ENCODE measurements at places on chromosomes 6 and 20. TPM values are rescaled to one million over a fixed set of nuclear protein-coding genes. Genes with fewer than 3 reads are reported as not detected.

GRCh38 chr6:155646443-155646842 is 190.8 kb upstream of the NOX3 start:
- DNase-seq, result no peak

DNA sequence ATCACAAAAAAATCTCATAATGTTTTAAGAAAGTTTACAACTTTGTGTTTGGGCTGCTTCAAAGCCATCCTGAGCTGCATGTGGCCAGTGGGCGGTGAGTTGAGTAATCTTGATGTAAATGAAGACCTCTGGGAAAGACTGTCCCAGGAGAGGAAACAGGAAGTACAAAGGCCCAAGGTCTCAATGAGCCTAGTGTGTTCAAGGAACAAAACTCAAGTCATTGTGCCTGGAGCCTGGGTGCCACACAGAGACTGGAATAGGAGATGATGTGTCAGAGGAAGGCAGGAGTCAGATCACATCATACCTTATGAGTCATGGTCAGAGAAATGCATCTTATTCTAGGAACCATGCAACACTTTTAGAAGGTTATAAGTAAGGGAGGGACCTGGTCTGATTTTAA is 51.5 kb downstream of the COL19A1 start:
- no peak for DNase-seq

- DNase-seq, result no peak
These were observed 80.2 kb upstream of the RNF217 start for GRCh38 chr6:124881898-124882578.

GRCh38 chr20:47196091-47197081 is 160.1 kb downstream of the ZMYND8 start:
- DNase-seq, result peak; percentile 60

DNA sequence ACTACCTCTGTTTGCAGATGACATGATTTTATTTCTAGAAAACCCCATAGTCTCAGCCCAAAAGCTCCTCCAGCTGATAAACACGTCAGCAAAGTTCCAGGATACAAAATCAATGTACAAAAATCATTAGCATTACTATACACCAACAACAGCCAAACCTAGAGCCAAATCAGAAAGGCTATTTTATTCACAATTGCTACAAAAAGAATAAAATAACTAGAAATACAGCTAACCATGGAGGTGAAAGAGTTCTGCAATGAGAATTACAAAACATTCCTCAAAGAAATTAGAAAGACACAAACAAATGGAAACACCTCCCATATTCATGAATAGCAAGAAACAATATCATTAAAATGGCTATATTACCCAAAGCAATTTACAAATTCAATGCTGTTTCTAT is 65.6 kb upstream of the HTR1E start:
- DNase-seq, result no peak

- DNase-seq, result no peak
These were observed 335.7 kb downstream of the NRN1 start for GRCh38 chr6:5670811-5671561.

LINC00237 gene
- not detected for total RNA-seq

SAPCD1 gene
- total RNA-seq, result not detected

DNA sequence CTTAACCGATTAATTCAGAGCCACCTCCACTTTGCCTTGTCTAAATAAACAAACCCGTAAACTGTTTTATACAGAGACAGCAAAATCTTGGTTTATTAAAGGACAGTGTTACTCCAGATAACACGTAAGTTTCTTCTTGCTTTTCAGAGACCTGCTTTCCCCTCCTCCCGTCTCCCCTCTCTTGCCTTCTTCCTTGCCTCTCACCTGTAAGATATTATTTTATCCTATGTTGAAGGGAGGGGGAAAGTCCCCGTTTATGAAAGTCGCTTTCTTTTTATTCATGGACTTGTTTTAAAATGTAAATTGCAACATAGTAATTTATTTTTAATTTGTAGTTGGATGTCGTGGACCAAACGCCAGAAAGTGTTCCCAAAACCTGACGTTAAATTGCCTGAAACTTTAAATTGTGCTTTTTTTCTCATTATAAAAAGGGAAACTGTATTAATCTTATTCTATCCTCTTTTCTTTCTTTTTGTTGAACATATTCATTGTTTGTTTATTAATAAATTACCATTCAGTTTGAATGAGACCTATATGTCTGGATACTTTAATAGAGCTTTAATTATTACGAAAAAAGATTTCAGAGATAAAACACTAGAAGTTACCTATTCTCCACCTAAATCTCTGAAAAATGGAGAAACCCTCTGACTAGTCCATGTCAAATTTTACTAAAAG is 2.7 kb downstream of the FOXC1 start:
- DNase-seq, result no peak

CNR1 gene
- total RNA-seq, result 0.87 TPM

GRCh38 chr6:6556738-6557503 is 31.6 kb upstream of the LY86 start:
- peak; percentile 48 for DNase-seq

DNAH8 gene
- total RNA-seq, result 0.50 TPM

EFHC1 gene
- 9.1 TPM for total RNA-seq

- peak; percentile 66 for DNase-seq
These were observed 59.5 kb upstream of the RNF144B start for GRCh38 chr6:18327626-18328025.

DNA sequence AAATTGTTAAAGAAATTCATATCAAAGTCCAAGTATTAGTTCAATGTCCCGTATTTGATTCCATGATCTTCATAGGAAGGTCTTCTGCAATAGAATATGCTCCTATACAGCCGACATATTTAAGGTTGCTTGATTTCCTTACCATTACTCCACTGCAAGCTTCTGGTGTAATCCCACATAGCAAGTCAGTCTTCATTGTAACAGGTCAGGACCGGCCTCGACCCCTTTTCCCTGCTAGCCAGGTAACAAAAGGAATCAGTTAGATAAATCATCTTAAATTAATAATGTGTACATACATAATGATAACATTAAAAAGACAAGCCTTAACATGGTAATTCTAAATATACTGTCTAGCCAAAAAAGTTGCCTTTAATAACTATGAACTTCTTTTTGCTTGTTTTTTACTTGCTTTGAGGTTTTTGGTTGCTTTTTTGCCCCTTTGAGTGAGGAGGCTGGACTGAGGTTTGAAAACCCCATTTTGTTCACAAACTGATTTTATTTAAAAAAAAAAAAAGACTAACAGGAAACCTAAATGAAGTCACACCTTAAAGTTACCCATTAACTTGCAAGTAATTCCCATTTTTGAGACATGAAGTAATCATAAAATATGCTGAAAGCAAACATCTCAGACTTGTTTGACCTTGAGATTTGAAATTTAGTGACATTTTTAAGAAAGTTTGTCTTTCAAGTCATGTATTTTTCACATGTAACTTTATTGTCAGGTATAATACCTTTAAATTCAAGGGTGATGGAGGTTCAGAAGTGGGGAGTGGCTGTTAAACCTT is 19.2 kb upstream of the SNX14 start:
- no peak for DNase-seq

GRCh38 chr6:22980446-22980845 is 411.1 kb downstream of the HDGFL1 start:
- no peak for DNase-seq

GRCh38 chr6:169362501-169363121 is 109.0 kb upstream of the THBS2 start:
- DNase-seq, result no peak

STX7 gene
- 56.3 TPM for total RNA-seq

GRCh38 chr20:22890594-22891300 is 144.4 kb upstream of the SSTR4 start:
- no peak for DNase-seq

COL19A1 gene
- 1.9 TPM for total RNA-seq

DNA sequence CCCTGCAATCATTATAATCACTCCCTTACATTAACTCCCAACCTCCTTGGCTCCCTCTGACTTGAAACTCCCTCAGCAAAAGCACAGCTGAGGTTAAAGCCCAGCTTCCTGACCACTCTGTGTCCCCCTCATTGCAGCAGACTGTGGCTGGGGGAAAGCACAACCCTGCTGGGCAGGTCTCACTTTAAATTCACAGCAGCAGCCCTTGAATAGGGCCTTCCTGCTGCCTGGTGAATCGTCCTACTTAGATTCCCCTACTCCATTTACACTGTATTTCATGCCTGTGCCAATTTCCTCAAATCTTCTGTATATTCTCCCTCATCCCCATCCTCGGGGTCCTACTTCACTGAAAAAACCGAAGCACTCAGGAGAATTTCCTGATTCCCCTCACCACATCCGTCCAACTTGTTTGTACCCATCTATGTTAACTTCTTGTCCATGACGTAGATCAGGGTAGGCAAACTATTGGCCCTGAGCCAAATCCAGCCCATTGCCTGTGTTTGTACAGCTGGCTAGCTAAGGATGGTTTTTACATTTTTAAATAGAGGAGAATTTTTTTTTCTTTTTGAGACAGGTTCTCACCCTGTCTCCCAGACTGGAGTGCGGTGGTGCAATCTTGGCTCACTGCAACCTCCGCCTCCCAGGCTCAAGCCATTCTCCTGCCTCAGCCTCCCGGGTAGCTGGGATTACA is 31.5 kb upstream of the GCM1 start:
- DNase-seq, result peak; percentile 68

DNA sequence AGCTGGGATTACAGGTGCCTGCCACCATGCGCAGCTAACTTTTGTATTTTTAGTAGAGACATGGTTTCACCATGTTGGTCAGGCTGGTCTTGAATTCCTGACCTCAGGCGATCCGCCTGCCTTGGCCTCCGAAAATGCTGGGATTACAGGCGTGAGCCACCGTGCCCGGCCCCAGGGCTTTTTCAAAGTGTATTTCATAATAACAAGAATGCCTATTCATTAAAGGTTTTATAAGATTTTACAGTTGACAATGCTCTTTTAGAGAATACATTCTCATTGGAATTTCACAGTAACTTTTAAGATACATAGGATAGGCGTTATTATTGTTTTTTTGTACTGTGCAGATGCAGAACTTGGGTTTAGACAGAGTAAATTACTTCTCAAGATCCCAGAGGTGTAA is 52.6 kb upstream of the PTPRK start:
- DNase-seq, result no peak

TMEM217 gene
- total RNA-seq, result 0.23 TPM

DNA sequence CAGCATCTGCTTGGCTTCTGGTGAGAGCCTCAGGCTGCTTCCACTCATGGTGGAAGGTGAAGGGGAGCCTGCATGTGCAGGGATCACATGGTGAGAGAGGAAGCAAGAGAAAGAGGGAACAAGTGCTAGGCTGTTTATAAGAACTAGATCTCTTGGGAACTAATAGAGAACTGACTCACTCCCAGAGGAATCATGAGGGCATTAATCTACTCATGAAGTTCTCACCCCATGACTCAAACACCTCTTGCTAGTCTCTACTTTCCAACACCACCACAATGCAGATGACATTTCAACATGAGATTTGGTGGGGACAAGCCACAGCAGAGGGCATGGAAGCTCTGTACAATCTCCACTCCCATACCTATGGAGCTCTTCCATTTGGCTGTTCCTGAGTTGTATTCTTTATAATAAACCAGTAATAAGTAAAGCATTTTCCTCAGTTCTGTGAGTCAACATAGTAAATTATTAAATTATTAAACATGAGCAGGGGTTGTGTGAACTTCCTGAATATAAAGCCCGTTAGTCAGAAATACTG is 524.1 kb upstream of the NRSN1 start:
- no peak for DNase-seq

DEFB132 gene
- total RNA-seq, result 0.35 TPM

MYO6 gene
- total RNA-seq, result 5.9 TPM

DNA sequence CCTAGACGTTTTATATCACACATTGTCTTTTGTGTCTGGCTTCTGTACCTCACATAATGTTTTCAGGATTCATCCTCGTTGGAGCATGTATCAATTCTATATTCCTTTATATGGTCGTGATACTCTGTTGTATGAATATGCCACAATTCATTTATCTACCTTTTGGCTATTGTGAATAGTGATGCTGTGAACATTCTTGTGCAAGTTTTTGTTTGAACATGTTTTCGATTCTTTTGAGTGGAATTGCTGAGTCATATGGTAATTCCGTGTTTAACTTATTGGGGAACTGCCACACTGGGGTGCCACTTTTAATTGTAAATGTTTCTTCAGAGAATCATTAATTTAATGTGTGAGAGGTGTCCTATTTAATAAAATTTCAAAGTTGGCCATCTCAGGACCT is 101.2 kb downstream of the SLC35B3 start:
- no peak for DNase-seq

GRCh38 chr6:71419217-71420094 is 130.8 kb downstream of the OGFRL1 start:
- no peak for DNase-seq

NR2E1 gene
- not detected for total RNA-seq

WFDC10B gene
- total RNA-seq, result not detected

GRCh38 chr6:143222801-143223231 is 162.1 kb downstream of the AIG1 start:
- no peak for DNase-seq

GRCh38 chr20:16111172-16111832 is 461.9 kb downstream of the KIF16B start:
- DNase-seq, result no peak

- DNase-seq, result no peak
These were observed 21.9 kb upstream of the EPB41L2 start for GRCh38 chr6:131084982-131085381.

APCDD1L gene
- total RNA-seq, result 1.0 TPM

GRCh38 chr20:41989935-41990635 is 371.9 kb upstream of the CHD6 start:
- no peak for DNase-seq

GRCh38 chr20:43040427-43040826 is 149.3 kb downstream of the PTPRT start:
- DNase-seq, result no peak

GRCh38 chr20:51378171-51378928 is 164.2 kb downstream of the NFATC2 start:
- no peak for DNase-seq

DNA sequence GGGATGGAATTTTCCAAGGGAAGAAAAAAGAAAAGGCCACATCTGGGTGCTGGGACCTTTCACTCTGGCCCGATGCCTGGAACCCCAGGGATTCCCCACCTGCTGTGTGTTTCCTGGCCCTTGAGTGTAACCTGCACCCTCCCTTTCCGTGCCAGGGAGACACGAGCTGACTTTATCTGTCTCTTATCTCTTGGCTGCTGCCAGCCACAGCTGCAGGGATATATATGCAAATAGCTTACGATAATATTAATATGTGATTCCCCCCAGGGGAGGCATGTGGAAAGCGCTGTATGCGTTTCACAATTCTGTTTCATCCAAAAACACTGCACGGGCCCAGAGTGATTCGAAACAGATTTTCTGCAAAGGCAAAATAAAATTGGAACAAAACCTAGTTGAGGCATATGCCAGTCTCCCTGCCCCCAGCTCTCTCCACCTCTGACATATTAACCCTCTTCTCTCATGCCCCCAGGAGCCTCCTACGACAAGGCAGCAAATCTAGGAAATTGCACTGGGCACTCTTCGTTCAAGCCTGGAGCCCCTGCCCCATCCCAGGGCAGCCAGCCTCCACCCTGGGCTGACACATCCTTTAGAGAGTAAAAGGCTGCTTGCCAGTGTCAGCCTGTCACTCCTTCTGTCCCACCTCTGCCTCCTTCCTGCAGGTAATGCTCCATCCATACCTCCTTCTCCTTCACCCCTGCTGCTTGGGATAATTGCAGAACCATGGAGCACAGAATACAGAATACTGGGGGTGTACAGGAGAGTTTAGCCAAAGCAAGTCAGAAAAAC is 1.3 kb downstream of the RIPOR3 start:
- peak; percentile 49 for DNase-seq
